Activated gamma-delta T cell treated with Interleukin-2 at 50 U/mL for 16 hours (primary cell): ENCODE measurements at places on chromosomes 2 and 18.

GRCh38 chr2:44927985-44928482 is 13.5 kb upstream of the SIX3 start:
- no peak for DNase-seq

DNA sequence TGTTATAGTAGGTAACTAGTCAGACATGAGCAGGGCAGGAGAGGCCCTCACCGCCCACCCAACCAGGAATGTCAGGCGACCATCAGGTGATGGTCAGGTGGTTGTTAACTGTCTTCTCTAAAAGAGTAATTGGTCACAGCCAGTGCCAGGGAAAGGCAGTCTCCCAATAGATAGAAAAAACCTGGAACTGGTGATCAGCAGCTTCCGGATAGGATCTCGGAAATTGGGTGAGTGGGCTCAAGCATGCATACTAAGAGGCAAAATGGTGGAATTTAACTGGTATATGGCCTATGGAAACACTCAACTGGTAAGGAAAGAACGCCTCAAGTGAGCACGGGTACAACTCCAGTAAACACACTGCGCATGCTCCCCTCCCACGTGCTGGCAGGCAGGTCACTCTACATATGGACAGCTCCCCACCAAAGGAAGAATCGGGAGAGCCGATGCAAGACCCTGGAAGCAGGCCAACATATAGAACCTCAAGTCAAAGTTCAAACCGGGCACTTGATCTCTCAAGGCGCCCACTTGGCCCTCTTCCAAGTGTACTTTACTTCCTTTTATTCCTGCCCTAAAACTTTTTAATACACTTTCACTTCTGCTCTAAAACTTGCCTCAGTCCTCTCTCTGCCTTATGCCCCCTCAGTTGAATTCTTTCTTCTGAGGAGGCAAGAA is 43.5 kb upstream of the TMEM131 start:
- no peak for DNase-seq

DNA sequence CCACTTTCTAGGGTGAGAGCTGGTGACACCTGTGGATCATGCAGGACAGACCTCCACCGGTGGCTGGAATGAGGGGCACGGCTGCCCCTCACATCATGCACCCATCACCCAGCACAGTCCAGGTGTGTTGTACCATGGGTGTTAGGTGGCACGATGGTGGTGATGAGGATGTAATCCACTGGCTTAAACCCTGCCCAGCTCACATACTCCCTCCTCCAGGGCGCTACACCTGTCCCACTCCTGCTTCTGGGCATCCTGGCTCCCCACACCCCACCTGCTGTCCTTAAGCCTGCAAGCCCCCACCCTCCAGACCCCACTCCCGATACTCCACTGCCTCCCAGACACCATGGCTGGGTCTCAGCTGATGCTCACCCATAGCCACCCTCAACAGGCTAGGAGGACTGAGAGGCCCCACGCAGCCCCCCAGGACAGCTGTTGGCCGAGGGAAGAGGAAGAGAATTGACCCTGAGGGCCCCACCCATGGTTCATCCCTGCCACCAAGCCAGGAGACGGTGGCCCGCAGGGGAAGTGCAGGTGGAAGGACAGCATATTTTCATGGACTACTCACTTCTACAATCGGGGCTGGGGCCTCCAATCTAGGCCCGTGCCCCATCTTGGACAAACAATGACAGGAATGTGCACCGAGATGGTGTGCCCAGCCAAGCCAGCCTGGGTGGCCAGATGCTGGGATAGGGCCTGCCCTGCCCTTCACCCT is 34.3 kb downstream of the MAL start:
- DNase-seq: no peak

DNA sequence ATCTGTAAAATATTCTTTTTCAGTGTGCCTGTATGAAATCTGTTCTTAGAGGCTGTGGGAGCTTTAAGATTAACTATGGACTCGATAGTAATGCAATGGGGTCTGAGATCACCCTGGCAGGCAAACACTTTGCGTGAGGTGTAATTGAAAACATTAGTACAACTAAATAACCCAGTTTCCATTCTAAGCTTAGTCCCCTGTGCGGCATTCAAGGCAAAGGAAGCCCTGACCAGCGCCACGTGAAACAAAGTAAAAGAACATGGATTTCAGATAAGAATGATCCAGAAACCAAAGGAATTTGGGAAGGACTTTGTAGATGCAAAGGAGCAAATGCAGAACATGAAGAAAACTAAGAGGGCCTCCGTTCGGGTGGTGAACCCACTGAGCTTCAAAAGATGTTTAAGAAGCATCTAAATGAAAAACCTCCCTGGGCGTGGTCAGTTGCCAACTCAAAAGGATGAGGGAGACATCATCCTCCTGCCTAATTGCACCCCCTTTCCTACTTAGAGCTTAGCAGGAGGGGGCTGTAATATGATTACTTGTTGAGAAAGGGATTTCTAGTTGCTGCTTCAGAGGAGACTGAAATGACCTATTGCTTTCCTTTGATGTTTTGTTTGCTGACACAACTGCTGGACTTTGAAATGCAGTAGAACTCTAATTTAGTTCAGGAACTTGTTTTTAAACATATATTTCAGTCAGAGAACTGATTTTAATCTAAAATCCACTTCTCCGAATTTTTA is 7.9 kb upstream of the CETN1 start:
- DNase-seq: no peak

DNA sequence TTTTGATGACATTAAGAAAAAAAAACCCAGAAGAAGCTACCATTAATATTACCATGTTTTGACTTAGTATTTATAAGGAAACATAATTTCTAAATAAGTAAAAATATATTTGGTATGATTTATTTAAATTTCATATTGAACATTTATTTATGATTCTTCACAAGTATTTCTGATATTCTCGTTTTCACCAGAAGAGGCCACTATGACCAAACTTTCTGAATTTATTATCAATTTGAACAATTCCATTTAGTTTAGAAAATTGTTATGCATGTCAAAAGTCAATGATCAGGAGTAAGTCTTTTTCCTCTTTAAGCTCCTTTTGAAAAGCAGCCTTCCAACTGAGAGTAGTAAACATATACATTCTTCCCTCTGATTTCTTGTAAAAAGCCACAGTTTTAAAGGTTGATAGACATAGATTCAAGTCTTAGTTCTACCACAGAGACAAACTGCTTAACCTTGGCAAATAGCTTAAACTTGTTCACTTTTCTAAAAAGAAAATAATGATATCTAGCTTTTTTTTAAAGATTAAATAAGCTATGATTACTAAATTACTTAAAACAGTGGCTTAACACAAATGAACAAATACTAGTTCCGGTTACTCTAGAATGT is 329.9 kb downstream of the TRIB2 start:
- no peak for DNase-seq

- DNase-seq: no peak
These were observed 3.3 kb downstream of the SNORC start for GRCh38 chr2:232873292-232873908.

DNA sequence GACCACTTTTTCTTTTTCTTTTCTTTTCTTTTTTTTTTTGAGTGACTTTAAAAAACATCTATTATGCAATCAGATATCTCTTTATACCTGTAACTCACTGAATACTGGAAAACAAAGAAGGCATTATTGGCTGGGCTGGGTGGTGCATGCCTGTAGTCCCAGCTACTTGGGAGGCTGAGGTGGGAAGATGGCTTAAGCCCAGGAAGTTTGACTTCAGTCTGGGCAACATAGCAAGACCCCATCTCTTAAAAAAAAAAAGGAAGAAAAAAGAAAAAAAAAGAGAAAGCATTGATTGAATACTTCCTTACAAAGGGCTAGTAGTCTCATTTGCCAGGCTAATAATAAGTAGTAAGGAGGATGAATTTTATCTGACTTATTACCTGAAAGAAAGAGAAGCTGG is 2.7 kb upstream of the MTCL1 start:
- DNase-seq: no peak
